ENCODE measurements at places on chromosomes 16 and 17.
A peak's percentile ranks its signal among the peaks of the same experiment; 100 is the strongest.

GRCh38 chr17:8108972-8109660, 9.2 kb downstream of the ALOXE3 start:
- DNase-seq: no peak

DNA sequence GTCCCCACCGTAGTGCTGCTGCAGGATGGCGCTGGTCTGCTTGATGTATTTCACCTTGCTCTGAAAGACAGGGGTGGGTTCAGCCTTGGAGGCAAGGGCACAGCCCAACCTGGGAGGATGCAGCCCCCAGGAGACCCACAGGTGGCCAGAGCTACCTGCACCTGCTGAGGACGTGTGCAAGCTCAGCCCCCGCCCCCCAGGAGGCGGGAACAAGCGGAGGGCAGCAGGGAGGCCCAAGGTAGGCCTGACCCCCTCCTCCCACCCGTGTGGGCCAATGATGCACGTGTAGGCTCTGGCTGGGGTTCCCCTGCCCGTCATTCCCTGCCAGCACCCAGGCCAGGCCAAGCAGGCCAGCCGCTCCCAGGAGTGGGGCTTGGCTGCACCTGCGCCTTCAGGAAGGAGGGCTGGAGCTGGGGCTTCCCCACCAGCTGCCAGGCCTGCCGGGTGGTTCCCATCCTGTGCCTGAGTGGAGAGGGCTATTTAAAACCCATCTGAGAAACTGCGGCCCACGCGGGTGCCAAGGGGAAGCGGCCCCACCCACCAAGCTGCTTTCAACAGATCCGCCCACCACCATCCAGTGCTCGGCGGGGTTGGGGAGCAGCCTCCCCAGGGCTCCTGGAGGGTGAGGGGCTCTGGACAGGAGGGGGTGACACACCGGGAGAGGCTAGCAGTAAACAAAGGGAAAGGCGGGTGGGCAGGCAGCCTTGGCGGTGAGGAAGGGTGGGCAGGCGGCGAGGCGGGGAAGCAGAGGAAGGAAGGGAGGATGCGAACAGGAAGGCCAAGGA, 3.8 kb downstream of the NTHL1 start:
- DNase-seq: no peak

- no peak for DNase-seq
Measured at GRCh38 chr16:85041219-85042166, 13.9 kb downstream of the KIAA0513 start.

GRCh38 chr16:86334079-86334635, 176.2 kb upstream of the FOXF1 start:
- DNase-seq: no peak

DNA sequence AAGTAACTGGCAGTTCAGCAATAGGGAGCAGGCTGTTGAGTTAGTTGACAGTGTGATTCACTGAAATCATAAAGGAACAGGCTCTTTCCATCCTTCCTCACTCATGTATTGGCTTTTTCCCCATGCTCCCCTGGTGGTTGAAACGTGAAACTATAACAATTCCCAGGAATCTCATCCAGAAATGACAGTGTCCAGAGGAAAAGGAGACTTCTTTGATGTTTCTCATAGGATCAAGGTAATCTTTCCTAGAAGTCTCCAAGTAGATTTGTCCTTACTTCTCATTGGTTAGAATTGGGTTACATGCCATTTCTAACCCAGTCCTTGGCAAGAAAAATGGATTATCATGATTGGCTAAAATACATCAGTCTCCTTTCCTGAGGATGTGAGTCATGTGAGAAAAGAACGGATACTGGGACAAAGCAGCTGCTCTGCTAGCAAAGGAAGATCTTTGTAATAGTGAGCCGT, 14.4 kb downstream of the TTC19 start:
- peak; percentile 81 for DNase-seq

GRCh38 chr16:67679935-67680897, 13.6 kb downstream of the C16orf86 start:
- DNase-seq: no peak

DNA sequence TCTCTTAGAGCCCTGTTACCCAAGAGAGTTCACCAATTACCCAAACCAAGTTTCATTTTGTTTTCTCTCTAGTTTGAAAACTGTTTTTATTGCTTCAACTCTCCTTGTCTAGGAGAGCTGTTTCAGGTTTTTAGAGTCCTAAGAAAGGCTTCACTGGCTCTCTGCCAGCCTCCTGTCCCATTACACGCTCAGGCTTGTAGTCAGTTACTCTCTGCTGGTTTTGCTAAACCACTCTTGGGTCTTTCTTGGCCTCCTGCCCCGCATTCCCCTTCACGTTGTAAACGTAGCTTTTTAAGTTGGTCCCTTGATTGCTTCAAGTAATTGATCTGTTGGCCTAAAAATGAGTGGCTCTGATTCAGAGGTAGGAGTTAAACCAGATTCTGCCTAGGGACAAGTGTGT, 529.1 kb downstream of the MAF start:
- no peak for DNase-seq

GRCh38 chr16:73058221-73058615, 10.3 kb upstream of the ZFHX3 start:
- DNase-seq: no peak

DNA sequence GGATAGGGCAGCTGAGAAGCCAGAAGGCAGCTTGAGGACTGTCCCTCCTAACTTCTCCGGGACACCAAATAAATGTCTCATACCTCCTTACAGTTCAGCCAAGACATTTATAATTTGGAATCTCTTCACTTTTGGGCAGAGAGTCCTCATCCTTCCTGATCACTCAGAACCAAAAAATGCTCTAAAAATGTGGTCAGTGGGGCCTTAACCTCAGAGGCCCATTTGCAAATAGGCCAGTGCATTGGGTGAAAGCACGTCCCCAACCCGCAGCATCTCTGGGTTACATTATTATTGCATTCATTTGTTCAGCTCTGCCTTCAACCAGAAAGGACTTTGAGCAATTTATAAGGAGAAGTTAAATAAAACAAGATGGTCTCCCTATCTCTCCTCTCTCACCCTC, 112.4 kb upstream of the IRX3 start:
- no peak for DNase-seq

DNA sequence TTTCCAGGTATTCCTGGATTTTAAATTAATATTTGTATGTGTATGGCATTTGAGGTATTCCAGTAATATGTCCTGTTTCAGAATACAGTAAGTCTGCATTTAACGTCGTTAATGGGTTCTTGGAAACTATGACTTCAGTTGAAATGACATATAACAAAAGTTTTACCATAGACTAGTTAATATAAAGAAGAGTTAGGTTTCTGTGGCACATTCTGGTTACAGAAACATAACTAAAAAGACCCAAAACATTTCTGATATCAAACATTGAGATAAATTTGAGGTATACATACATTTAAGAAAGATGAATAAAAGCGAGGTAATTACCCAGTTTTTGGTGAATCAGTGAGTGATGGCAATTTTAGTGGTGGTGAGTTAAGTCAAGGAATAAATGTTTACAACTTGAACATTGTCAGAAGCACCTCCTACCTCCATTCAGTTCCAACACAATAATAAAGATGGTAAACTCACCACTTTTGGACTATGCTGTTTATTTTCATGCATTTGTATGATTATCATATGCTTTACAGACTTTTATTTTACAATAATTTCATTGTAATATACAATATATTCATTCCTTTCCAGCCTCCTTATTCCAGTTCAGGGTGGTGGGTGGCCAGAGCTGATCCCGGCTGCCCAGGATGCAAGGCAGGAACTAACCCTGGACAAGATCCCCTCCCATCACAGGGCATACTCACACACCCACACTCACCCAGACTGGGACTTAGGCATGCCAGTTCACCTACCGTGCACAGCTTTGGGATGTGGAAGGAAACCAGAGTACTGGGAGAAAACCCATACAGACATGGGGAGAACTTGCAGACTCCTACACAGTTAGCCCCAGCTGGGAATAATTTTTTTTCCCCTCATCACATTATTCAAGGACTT, 9.7 kb downstream of the LUC7L3 start:
- DNase-seq: no peak

DNA sequence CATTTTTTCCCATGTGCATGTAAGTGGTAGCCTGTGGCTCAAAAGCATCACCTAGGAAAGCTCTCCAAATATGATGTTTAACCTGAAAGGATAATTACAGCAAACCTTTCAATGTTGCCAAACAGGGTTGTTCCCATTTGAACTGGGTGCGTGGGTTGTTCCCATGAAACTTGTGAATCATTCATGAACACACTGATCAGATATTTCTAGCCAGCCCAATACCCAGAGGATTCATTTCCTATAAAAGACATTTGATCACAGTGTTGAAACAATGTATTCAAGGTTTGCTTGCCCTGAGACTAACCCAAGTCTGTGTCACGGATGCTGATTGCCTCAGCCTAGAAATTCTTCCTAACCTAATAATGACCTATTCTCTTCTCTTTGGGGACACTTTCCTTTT, 12.9 kb downstream of the KRT39 start:
- DNase-seq: no peak

DNA sequence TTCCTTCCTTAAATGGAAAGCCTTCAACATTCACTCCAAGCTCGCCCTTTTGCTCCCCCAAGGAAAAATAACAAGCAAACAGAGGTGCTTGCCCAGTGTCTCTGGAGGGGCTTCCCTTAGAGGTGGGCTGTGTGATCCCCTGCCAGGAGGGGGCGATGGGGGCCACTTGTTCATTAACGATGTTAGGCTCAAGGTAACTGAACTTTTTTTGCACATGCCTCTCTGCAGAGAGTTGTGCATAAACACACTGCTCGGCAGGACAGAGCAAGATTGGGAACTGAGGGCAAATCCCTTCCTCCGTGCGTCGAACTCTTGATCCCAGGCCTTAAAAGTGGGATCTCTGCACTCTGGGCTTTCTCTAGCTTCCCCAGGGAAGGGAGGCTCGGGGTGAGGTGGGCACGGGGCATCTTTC, 15.5 kb upstream of the NAGLU start:
- DNase-seq: no peak

- no peak for DNase-seq
Measured at GRCh38 chr17:79211061-79211770, 136.6 kb downstream of the ENGASE start.

DNA sequence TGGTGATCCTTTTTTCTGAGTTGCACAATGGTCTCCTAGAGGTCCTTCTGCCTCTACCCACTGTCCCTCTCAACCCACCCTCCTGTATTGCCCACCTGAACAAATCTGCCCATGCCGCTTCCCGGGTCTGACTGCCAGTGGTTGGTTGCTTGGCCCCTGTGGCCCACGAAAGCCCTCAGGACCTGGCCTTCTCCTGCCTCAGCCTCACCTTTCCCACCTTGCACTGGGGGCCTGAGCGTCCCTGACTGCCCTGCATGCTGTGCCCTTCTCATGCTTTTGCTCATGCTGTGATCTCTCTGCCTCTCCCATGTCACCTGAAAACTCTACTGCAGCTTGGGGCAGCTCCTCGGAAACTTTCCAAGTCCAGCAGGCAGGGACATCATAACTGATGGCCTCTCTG, 13.8 kb upstream of the KDM6B start:
- DNase-seq: no peak

- DNase-seq: no peak
Measured at GRCh38 chr16:73473713-73474112, 425.8 kb upstream of the ZFHX3 start.

DNA sequence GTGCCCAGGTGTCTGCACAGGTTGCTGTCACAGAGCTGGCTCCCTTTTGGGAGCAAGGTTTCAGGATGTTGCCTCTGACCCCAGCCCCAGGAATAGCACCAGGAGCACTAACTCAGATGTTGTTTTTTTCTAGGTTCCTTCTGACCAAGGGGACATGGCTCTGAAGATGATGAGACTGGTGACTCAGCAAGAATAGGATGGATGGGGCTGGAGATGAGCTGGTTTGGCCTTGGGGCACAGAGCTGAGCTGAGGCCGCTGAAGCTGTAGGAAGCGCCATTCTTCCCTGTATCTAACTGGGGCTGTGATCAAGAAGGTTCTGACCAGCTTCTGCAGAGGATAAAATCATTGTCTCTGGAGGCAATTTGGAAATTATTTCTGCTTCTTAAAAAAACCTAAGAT, 28.1 kb downstream of the SCPEP1 start:
- DNase-seq: no peak

GRCh38 chr16:592518-593306, 2.8 kb downstream of the RAB40C start:
- no peak for DNase-seq

DNA sequence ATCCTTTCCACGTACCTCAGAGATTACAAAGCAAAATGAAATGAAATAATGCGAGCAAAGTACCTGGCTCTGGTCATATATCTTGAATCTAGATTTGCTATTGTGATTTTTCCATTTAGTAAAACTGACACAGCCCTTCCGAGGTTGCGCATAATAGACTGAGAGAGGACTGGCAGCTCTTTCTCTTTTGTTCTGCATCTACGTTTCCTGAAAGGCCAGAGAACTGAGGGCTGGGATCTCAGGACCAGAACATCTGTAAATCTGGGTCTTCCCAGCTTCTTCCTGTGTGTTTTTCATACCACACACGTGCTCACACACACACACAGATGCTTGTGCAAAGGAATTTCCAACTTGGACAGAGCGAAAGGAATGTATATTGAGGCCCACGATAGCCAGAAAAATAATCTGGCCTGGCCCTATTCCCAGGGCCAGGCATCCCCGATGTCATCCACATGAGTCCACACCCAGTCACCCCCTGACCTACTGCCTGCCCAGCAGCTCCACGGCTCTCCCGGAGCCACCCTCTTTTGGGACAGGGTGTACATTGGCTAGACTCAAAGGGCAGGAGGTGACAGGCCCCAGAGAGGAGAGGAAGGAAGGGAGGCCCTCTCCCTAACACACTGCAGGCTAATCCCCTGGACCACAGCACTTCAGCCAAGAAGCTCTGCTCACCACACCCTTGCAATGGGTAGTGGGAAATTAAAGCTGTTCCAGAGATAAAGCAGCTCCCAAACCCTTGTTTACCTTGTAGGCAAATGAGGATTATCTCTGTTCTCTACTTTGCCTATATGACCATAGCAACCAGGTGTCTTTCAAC, 41.8 kb downstream of the NOL11 start:
- DNase-seq: no peak

DNA sequence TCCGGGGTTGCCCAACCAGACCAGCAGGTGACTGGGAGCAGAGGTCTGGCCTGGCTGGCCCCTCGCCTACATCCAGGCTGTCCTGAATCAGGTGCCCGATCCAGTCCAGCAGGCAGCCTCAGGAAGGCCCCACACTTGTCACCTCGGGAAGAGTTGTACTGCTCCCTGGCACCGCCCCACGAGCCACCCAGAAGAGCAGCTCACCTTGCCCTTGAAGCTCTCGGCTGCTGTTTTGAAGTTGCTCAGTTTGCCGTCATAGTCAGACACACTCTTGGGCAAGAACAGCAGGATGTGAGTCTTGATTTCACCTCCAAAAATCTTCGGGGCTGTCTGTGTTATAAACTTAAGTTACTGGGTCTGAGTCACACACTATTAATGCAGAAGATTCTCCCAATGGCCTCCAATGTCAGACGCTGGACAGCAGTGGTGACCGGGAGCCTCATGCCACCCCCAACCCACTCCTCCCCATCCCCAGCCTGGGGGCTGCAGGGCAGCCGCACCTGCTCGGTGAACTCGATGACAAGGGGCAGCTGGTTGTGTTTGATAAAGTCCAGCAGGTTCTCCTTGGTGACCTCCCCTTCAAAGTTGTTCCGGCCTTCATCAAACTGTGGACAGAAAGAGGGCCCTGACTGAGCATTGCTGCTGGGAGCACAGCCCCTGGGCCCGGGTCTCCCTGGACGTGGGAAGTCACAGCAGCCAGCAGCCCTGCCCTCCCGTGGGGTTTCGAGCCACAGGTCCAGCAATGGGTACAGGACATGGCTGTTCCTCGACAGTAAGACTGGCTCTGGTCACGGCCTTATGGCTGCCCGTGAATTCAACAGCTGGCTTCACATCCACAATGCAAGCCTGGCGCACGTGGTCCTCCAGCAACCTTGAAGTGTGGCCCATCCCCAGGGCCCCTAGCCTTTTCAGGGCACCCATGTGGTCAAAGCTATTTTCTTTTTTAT, 12.2 kb upstream of the PPP1R27 start:
- no peak for DNase-seq

GRCh38 chr17:29883497-29883896, 46.5 kb downstream of the SSH2 start:
- no peak for DNase-seq

All from Panc1 (cell line).